ENCODE measurements at places on chromosomes 2 and 18. TPM values are rescaled to one million over a fixed set of nuclear protein-coding genes. Genes with fewer than 3 reads are reported as not detected.

GRCh38 chr2:98787700-98788099 lies 56.8 kb upstream of the MGAT4A start:
- no peak for DNase-seq

GRCh38 chr2:115057473-115057872 lies 615.0 kb downstream of the DPP10 start:
- DNase-seq, result no peak

DNA sequence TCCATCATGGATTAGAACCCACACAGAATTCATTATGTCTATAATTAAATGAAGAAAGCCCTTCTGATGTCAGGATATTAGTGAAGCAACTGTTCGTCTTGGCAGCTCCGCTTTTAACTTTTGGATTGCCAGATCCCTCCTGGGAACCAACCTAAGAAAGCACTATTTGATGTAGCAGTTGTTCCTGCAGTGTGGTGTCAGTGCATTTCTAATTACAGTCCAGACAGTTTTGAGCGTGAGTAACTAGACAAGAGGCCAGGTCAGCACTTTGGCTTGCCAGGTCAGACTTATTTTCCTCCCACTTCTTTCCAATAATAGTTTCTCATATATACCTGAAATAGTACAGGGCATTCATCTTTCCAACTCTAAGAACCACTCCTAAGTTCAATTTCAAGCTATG lies 13.8 kb downstream of the NRXN1 start:
- DNase-seq, result no peak

DNA sequence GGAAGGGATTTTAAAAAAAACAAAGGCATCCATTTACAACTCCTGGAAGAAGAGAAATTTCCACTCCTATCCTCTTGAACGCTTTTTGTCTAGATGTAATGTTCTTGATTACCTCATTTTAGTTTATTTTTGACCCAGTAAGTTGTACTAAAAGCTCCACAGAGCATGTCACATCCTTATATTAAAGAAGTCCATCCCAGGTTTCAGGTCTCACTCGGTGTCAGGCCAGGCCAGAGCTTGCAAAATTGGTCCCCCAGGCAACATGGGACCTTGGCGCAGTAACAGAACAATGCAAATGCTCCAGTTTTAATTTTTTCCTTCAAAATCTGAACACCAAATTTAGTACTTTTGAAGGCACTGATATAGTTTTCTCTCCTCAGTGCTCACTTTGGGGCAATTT lies 218.4 kb upstream of the REV1 start:
- no peak for DNase-seq

DNA sequence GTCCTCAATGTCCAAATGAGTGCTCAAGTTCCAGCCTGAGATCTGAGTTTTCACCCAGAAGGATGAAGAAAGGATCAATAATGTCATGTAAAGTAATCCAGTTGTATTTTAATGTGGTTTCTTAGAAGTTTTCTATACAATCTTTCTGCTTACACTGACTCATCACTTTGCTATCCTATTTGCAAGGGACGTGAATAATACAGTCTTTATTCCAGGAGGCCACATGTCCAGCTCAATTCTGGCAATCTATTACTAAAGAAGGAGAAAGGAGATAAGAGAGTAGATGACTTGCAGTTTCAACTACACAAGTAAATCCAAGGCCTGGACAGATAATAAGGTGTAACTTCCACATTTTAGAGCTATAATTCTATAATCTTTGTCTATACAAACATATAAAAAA lies 601.1 kb upstream of the SETBP1 start:
- DNase-seq, result peak; percentile 92

DNA sequence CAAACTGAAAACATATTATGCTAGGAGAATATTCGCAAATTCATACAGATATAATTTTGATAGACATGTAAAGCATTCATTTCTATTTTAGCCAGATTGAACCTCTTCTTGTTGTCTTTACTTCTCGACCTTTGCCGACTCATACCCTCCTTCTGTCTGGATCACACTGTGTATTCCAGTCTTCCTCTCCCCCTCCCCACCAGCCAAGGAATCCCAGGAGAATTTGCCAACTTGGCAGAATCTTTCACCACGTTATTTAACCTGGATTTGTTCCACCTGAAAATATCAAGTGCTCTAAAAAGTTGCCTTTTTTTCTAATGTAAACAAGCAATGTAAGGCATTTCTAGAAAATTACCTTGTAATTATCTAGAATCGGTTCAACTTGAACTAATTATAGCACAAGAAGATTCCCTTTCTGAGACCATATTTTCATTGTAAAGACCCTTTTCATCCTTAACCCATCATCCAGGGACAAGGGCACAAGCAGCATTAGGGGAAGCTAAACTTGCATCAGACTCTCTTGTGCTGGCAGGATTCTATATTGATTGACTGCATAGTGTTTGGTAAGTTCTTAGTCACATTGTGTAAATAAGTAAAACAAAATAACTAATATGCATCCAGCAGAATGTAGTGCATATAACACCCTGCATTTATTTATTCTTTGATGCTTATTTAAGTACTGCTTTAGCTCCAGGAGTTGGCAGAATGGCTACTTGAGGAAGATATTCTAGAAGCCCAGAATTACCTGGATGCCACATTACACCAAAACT lies 1328.7 kb upstream of the NXPH2 start:
- no peak for DNase-seq

DNA sequence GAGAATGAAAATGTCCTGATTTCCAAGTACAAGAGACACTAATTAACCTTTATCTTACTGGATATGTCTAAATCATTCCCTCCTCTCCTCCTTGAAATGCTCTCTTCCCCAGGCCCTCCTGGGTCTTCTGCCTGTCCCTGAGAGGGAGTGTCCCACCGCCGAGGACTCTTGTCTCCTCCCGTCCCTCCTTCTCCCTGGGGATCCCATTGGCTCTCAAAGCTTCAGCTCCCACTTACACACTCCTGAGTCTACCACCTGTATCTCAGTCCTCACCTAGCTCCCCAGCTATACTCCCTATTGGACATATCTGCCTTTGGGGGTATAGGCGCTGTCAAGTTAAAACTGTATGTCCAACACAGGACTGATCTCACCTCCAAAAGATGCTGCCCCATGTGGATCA lies 116.1 kb downstream of the TMEM163 start:
- DNase-seq, result no peak

The SLC4A5 gene
- total RNA-seq, result 0.45 TPM

- DNase-seq, result no peak
Measured at GRCh38 chr2:218172845-218173244, 6.1 kb upstream of the CXCR1 start.

- no peak for DNase-seq
Measured at GRCh38 chr2:29759360-29759759, 162.0 kb downstream of the ALK start.

DNA sequence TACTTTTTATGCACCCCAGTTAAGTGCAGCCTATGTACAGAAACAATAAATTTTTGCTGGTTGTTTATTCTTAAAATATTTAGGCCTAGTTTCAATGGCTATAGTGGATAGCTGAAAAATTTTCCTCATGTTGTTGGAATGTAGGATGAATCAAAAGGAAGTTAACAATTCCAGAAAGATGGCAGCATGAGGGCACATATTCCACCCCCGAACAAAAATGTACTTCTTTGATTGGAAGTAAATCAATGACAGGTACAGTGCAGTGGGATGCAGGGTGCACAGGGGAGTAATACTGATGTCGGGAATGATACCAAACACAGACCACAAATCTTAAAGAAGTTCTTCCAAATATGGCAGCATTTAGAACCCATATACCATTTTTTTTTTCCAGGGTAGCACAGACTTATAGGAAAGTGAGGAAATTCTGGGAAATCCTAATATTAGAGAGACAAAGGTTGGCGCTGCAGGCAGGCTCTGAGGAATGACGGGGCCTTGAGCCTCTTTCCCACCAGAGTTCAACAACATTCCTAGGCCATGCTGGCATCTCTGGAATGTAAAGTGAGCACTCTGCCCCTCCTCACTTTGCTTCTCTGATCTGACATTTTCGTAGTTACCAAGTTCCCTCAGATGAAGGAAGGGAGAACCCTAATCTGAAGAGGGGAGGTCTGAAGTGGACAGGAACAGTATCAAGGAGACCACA lies 36.6 kb upstream of the IKZF2 start:
- peak; percentile 50 for DNase-seq

GRCh38 chr2:120525056-120526046 lies 179.4 kb downstream of the INHBB start:
- no peak for DNase-seq

DNA sequence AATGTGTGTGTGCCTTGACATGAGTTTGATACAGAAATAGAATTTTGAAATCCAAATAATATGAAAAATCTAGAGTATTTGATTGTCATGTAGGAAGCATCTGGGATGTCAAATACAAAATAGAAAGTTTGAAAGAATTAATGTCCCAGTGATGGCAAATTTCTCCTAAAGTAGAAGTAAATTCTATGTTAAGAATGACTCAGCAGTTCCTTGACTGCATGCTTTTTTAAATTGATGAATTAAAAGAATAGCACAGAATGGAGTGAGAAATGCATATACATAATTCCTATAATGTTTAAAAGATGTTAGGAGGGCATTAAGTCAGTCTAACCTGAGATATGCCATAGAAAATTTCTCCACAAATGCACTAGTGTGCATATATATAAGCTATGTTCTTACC lies 357.5 kb downstream of the TMEM182 start:
- no peak for DNase-seq

DNA sequence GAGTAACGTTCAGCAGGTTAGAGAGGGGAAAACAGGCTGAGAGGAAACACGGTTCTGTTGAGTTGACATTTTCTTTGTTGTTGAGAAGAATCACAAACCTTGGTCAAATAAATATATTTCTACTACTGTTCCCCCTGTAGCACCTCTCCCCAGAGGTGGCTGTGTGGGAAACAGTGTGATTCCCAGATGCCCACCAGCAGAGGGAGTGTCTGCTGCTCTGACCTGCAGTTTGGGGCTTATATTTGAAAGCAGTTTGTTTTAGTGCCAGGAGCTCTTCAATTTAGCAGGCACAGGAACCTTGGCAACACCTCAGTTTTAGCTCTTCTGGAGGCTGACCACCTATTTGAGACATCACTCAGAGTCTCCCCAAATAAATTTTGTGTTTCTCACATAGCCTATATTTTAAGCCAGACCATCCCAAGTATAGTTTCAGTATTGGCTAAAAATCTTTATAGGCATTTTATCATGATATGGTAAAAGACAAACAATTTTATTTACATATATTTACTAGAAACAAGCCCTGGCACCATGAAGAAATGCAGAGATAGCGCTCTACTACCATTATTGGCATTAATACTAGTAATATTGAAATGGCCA lies 75.7 kb downstream of the PIK3C3 start:
- DNase-seq, result no peak

- no peak for DNase-seq
Measured at GRCh38 chr2:2271469-2271941, 59.6 kb downstream of the MYT1L start.

The KHK gene
- 1.7 TPM for total RNA-seq

The NT5C1B gene
- total RNA-seq, result not detected

The COLEC11 gene
- total RNA-seq, result 0.09 TPM

The GCFC2 gene
- total RNA-seq, result 29.5 TPM

- peak; percentile 59 for DNase-seq
Measured at GRCh38 chr2:121071034-121071504, 213.9 kb downstream of the TFCP2L1 start.

- no peak for DNase-seq
Measured at GRCh38 chr2:122883849-122884248, 1128.4 kb downstream of the TSN start.

The C1GALT1C1L gene
- 0.36 TPM for total RNA-seq

GRCh38 chr2:74721316-74721715 lies 67.3 kb downstream of the SEMA4F start:
- no peak for DNase-seq

The GATA6 gene
- 22.5 TPM for total RNA-seq

DNA sequence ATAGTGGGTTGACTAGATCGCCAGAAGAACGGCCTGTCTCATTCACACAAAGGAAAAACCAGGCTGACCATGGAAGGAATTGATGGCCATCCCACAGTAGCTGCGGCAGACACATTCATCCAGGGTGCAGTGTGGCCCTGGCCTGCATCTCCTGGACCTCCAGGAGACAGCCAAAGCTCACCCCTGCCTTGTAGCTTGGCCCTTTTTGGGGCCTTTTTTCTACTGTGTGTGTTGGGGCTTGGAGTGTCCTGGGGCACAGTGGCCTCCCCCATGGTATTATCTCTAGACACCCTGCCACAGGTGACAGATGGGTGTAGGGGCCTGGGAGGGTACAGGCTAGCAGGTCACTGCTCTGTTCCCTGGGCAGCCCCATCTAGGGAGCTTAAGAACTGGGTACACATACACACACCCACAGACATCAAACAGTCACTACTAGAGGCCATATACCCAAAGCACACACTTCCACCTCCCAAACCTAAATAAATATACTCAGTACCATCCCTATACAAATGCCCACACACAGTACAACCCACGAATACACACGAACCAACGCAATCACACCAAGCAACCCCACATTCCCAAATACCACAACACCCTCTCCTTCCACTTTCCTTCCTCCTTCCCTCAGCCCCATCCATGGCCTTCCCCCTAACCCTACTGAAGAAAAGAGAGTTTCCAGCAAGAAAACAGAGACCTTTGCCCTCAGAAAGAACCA lies 8.6 kb downstream of the EN1 start:
- DNase-seq, result no peak

DNA sequence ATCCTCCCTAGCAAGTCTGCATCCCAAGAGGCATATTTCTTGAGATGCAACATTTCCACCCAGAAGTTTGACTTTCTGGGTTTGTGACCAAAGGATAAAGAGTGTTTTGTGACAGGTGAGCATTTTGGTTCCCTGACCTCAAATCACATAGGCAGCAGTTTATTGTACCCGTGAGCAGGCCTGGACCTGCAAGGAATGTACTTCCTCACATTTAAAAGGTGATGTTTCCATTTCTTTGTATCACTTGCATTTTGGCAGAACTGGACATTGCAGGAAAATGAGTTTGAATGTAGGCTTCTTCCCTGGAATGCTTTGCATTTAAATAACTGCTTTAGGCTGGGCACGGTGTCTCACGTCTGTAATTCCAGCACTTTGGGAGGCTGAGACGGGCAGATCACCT lies 160.7 kb downstream of the ALPK2 start:
- DNase-seq, result no peak

DNA sequence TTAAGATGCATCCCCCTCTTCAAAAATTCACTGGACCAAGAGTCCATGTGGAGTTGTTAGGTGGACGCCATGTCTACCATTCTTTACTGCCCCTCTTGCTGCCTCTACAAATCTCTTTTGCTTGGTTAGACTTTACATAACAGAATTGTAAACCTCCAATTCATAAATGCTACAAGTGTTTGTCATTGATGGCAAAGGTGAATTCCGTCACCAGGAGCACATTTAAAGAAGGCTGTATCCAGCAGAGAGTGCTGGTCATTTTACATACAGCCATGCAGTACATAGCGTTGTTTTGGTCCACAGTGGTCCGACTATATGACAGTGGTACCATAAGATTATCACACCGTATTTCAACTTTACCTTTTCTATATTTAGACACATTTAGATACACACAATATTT lies 274.5 kb downstream of the MYCN start:
- no peak for DNase-seq

The ANKRD62 gene
- not detected for total RNA-seq

Measured in fibroblast of the aortic adventitia (primary cell).